ENCODE measurements at places on chromosomes 5 and 9.

DNA sequence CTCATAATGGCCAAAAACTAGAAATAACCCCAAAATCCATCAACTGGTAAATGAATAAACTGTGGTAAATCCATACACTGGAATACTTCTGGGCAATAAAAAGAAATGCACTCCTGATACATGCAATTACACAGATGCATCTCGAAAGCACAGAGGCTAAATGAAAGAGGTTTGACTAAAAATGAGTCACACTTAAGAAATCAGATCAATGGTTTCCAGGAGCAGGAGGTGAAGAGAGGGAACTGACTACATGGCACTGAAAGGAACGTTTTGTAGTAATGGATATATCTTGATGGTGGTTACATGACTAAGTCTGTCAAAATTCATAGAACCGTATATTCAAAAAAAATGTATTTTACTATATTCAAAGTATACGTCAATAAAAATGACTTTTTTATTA is 42.4 kb downstream of the STRBP start:
- no peak for DNase-seq

- no peak for DNase-seq
Measured at GRCh38 chr9:125341566-125341965, 79.9 kb downstream of the GAPVD1 start.

DNA sequence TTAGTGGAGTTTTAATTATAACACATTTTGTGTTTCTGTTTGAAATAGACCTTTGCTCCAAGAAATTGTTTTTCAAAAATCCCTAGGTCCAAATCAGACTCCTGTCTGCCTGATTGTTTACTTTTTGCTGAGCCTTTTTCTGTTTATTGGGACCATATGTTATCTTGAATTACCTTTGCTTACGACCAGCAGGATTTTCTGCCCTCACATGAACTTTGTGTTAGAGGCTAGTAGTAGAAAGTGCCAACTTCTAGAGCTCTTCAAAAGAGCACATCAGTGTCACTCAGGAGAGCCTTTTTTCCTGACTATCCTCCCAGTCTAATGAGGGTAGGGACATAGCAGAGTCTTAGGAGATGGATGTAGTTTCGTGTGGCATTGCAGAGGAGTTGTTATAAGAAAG is 10.2 kb downstream of the RECK start:
- DNase-seq: no peak

DNA sequence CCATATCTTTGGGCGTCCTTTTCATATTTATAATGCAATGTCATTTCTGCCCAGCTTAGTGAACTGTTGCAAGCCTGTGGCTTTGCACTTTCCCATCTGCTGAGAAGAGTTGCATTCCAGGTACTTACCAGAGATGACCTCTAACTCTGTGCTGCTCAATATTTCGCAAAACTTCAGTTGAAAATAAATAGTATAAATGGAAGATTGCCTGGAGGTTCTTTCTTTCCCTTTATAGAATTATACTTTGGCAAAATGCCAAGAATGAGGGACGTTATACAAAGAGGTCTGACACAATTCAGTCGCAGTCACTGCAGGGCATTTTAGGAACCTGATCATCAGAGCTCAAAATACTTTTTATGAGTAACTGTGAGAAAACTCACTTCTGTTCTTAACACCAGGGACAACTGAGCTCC is 18.9 kb upstream of the VLDLR start:
- no peak for DNase-seq

- DNase-seq: no peak
Measured at GRCh38 chr9:27367175-27367798, 70.3 kb upstream of the EQTN start.

GRCh38 chr5:131957721-131958441 is 12.4 kb upstream of the MEIKIN start:
- DNase-seq: no peak

DNA sequence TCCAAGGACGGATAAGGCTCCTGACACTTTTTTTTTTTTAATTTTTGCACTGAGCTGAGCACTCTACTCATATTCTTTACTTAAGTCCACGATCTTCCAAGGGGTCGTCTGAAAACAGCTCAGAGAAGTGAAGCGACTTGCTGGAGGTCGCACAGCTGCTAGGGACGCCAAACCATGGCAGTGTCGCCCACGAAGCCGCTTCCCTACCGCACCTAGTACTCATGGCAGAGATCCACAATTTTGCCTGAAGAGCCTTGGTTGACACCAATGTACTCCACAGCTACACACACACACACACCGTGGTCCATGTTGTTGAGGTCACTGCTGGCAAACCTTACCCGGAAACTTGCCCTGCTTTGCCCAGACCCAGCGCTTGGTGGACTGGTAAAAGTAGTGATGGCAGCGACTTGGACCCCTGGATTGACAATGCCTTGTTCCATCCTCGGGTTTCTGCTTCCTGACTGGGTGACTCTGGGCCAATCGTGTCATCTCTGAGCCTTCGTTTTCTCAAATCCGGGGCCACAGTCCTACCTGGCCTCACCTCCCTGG is 521 bp upstream of the SLIT3 start:
- DNase-seq: no peak

DNA sequence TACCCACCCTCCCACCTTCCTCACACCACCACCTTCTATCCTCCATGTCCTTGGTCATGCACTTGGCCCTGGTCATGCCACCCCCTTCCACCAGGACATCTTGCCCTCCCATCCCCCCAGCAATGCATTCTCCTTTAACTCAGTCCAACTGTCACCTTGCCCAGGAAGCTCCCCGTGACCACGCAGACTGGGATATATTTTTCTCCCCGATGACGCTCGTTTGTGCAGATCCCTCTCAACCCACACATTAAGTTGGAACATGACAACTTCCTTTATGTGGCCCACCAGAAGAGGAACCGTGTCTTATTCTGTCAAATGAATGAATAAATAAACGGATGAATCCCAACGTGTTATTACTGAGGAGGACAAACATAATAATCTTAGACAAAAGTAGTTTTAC is 82.8 kb upstream of the TAS2R1 start:
- no peak for DNase-seq

DNA sequence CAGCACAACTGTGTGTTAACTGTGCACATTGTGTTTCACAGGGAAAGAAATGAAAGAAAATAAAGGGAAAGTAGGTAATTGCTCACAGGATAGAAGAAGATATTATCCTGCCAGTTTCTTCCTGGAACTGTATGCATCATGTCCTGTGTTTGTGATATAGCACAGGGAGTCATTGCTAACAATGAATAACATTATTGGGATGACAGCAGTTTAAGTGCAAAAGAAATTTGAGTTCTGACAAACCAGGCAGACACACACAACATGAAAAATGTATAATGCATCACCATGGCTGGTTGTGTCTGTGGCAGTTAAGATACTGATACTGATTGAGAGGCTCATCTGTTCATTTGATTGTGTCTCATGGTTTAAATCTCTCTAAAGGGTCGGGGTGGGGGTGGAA is 145.4 kb downstream of the SPATA31D1 start:
- no peak for DNase-seq

- DNase-seq: no peak
Measured at GRCh38 chr5:8944005-8944404, 601.9 kb downstream of the SEMA5A start.

- DNase-seq: no peak
Measured at GRCh38 chr5:122942164-122942914, 94.2 kb downstream of the PPIC start.

- DNase-seq: no peak
Measured at GRCh38 chr5:19987612-19988361, at the start of gene CDH18. Gene CDH18 (minus strand): TSS chr5:19988200. CDS start chr5:19838986, 149,214 bp downstream.

DNA sequence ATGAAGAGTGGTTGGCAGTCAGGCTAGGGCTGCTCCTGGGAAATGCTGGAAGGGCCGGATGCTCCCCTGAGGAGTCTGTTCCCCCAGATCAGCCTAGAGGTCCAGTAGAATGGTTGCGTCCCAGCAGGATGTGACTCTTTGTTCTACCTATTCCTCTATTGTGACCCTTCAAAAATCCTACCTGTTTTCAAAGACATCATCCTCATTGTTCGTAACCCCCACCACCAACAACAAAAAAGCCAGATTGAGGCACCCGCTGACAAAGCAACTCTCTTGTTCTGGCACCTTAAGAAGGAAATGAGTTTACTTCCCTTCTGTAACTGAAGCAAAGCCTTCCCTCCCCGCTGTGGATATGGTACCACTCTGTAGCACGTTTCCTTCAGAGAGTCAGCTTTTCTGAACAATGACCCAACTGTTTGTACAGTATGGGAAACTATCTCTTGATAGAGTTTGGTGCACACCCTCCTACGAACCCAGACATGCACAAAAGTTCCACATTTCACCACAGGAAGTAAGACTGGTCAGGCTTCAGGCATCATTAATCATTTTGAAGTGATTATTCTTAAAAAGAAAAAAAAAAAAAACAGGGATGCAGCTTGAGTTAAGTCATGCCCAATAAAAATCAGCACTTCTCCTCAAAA is 207.2 kb downstream of the ENC1 start:
- no peak for DNase-seq

- DNase-seq: peak; percentile 29
Measured at GRCh38 chr9:78239506-78239905, 3.6 kb downstream of the CEP78 start.

DNA sequence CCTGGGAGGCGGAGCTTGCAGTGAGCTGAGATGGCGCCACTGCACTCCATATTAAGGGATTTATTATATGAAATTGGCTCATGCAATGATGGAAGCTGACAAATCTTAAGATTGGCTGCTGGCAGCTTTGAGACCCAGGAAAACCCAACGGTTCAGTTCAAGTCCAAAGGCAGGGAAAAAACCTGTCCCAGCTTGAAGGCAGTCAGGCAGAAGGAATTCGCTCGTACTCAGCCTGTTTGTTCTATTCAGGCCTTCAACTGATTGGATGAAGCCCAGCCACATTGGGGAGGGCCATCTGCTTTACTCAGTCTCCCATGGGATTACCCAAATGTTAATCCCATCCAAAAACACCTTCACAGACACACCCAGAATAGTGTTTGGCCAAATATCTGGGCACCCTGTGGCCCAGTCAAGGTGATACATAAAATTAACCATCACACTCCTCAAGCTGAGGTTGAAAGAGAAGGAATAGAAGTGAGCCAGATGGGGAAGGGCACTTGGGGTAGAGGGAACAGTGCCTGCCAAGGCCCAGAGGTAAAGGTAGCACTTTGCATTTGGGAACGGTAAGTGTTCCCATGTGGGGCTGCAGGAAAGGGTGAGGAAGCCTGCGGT is 8.5 kb upstream of the ORM1 start:
- DNase-seq: no peak

GRCh38 chr5:137304226-137304874 is 194.8 kb downstream of the SPOCK1 start:
- no peak for DNase-seq

GRCh38 chr9:68841276-68842052 is 136.4 kb downstream of the PIP5K1B start:
- no peak for DNase-seq

GRCh38 chr5:143694357-143694756 is 117.6 kb upstream of the HMHB1 start:
- DNase-seq: no peak

GRCh38 chr5:132238901-132239500 is 11.3 kb upstream of the P4HA2 start:
- DNase-seq: no peak

- no peak for DNase-seq
Measured at GRCh38 chr5:127011961-127012644, 18.3 kb downstream of the MARCHF3 start.

GRCh38 chr5:54678737-54679136 is 161.2 kb downstream of the SNX18 start:
- no peak for DNase-seq

DNA sequence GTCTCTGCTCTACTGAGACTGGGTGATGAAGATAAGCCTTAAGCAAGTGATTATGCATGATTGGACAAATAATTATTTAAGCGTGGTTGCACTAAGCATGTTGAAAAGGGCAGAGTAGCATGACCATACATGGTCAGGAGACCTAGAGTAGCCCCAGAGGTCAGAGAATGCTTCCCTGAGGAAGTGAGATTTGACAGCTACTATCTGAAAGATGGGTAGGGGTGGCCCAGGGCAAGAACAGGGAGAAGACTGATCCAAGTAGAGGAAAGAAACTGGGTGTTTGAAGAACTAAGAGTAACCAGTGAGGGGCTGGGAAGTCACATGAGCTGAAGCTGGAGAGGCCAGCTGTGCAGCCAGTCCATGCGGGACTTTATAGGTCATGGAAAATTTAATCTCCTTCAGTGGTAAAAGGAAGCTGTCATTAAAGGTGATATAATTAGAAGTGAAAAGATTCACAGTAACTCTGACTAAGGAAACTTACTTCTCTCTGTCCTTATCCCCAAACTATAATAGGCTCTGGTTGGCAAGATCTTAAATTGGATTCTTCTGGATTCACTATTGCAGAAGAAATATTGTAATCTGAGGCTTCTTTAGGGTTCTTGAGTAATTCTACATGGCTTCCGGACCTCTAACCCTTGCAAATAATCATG is 35.2 kb downstream of the YIPF5 start:
- no peak for DNase-seq

DNA sequence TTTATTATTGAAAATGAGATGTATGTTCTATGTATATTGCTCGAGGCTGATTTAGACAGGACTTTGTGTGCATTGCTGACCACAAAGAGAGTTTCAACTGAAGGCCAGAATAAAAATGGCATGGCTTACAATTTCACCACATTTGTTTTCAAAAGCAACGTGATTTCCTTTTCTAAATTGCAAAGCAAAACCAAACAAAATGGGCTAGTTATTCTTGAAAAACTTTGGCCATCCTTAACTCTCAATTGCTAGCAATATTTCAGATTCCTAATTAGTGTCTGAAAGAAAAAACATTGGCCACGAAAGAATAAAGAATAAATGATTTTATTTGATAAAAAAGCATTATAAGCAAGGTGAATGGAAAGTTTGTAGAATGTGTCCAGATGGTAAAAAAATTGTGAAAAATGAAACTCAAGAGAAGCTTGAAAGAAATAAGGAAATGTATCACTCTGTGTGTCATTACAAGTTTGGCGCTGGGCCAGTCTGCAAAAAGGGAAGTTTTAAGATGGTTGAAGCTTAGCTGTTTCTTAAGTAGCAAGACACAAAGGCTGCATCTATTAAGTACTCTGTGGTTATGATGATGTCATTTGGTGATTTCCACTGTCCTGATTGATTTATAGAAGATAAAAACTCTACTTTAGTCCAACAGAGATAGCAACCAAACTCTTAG is 89.2 kb upstream of the PRLR start:
- DNase-seq: no peak

GRCh38 chr5:6583049-6583880 is 49.6 kb downstream of the NSUN2 start:
- DNase-seq: peak; percentile 58

- no peak for DNase-seq
Measured at GRCh38 chr9:109310486-109310901, 10.4 kb downstream of the EPB41L4B start.

- no peak for DNase-seq
Measured at GRCh38 chr9:12930906-12931305, 156.1 kb downstream of the LURAP1L start.

GRCh38 chr5:29337030-29337429 is 1856.5 kb upstream of the CDH6 start:
- DNase-seq: no peak

GRCh38 chr5:11252075-11252474 is 491.0 kb upstream of the DAP start:
- DNase-seq: peak; percentile 15

- DNase-seq: no peak
Measured at GRCh38 chr5:64364426-64364825, 141.4 kb upstream of the RGS7BP start.

GRCh38 chr9:135190789-135191577 is 103.5 kb downstream of the OLFM1 start:
- no peak for DNase-seq

- no peak for DNase-seq
Measured at GRCh38 chr9:71329873-71330272, 208.5 kb upstream of the TRPM3 start.

Measured in HuH-7.5 (cell line).